AG09309 (cell line): ENCODE measurements at places on chromosomes 5 and 9.

GRCh38 chr9:88783711-88784083, 207.6 kb upstream of the S1PR3 start:
- no peak for DNase-seq

- DNase-seq = peak; percentile 21
Measured at GRCh38 chr9:81083854-81084512, 605.4 kb downstream of the TLE1 start.

- no peak for DNase-seq
Measured at GRCh38 chr5:1363160-1363559, 18.3 kb upstream of the CLPTM1L start.

GRCh38 chr5:64693636-64694035, 3.3 kb downstream of the SHISAL2B start:
- DNase-seq = no peak

DNA sequence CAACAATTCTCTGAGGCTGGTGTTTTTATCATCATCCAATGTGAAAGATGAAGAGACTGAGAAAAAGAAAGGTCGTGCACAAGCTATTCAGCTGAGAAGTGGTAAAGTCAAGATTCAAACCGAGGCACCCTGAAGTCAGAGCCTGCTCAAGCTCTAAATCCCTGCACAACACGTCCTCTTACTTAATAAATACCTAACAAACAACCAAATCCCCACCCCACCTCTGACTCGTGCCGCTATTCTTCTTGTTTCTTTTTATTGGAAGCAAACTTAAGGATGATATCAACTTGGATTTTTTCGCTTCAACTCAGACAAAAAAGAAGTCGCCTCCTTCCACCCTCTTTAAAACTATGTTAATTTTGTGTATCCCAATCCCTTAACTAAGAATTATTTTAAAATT, 140.2 kb downstream of the CEP120 start:
- DNase-seq = no peak

DNA sequence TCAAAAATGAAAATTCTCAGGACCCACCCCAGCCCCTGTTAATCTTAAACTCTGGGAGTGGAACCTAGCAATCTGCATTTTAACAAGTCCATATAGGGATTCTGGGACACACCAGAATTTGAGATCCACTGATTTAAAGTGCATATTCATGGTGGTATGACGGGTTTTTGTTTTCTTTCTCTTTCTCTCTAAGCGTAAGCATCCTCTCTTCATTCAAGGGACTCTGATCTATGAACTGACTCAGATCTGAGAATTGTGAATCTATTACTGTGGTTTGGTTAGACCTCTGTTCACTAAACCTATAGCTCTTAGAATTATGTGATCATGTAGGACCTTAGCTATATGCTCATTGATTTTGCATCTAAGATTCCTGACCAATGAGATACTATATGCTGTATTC, 565.2 kb downstream of the CCDC171 start:
- DNase-seq = no peak

DNA sequence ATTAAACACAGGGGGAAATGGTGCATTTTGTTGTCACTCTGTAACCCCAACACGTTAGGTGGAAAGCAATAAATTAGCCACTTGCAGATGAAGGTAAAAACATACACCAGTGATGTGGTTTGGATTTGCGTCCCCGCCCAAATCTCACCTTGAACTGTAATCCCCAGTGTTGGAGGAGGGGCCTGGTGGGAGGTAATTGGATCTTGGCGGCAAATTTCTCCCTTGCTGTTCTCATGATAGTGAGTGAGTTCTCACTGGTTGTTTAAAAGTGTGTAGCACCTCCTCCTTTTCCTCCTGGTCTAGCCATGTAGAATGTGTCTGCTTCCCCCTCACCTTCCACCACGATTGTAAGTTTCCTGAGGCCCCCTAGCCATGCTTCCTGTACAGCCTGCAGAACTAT, 17.2 kb downstream of the EPB41L4A start:
- no peak for DNase-seq

- DNase-seq = no peak
Measured at GRCh38 chr9:130837643-130838042, 2.6 kb downstream of the ABL1 start.

DNA sequence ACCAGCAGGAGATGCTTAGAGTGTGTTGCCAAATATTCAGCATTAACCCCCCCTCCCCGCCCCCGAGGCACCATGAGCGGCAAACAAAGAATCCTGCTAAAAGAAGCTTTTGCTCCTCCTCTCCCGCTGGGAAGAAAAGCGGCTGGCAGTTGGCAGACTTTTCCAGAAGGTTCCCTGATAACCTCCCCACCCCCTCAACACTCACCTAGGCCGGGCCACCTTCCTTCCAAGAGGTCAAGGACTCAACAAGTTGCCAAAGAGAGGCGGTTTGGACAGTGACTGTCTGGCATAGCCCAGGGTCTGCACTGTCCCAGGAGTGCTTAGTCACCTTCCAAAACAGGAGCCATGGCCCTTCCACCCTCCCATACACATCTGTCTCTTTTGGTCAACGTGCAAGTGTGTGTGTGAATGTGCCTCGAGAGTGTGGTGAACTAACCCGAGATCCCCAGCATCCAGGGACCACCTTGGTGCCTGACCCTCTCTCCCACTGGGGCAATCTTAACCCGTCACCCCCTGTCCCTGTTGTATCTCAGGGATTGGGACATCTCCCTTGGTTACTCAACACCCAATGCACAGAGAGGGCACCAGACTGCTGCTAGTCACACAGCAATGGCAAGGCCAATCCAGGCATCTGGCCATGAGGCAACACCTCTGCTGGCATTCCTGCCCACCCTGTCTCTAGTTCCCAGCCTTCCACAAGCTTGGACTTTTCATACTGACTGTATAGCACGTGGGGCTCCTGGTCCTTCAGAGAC, 18.9 kb downstream of the CAMK2A start:
- DNase-seq = no peak

DNA sequence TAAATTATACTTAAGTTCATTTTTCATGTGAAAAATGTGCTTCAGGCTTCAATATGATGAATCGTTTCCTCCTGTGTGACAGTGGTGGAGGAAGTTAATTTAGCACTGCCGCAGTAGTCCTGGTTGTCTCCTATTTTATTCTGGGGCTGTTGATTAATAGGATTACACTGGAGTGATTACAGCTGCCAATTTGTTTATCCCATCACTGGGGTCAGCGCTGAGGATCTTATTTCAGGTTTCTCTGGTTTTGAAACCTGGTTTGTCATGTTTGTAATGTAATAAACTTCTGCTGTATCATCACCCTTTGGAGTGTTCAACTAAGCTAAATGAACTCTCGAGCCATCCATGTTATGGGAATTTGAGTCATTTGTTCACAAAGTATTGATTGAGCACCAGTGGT, 241.7 kb upstream of the KCNN2 start:
- no peak for DNase-seq

GRCh38 chr9:88535226-88536022, 446 bp downstream of the NXNL2 start:
- no peak for DNase-seq

DNA sequence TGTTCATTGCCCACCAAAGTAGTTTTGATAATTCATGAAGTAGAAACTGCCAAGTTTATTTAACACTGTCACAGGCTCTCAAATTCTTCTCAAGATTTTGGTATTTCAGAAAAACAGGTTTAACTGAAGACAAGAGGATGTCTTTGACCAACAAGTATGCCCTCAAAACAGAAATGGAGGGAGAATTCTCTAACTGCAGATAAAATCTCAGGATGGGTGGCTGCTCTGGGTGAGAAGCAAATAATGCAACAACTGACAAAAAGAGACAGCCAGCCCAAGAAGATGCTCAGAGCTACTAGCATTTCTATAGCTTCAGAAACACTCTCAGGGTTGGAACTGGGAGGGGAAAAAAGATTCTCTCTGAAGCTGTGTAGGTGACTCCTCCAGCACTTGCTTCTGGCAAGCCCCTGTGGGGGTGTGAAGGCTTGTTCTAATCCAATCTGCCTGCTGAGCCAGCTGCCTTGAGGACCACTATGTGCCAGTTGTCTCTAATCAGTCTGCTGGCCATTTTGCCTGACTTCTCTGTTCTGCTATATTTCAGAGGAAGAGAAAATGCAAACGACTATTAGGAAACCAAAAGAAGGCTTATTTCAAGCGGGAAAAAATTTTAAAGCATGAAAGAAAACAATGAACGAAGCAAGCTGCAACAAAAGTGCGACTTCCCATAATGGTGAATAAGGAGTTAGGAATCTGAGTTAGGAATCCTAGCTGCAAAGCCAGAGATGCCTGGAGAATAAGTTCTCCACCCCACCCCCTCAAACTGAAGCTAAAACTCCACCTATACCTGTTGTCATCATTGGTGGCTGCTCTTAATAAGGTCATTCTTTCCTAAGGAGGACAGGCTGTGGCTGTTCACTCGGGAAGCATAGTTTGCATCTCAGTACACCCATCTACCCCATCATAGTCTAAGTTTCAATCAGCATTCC, 147.5 kb downstream of the GNAQ start:
- DNase-seq = no peak

DNA sequence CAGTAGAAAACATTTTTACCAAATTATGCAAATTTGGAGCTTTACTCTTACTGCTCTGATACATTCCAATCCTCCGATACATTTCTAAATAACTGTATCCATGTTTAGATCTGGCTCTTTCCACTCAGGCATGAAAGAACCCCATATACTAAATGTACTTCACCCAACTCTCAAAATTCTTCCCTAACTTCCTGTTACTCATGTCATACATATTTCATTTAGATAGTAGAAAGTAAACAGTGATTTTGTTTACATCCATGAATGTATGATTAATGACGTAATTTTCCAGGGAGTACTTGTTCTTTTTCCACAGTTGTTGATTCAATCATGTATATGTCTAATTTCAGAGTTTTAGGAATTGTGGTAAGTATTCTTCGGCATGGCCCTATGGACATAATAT, 1426.5 kb upstream of the C9orf72 start:
- no peak for DNase-seq

GRCh38 chr9:130414910-130415746, 29.6 kb upstream of the ASS1 start:
- DNase-seq = no peak

GRCh38 chr9:119802133-119802532, 432.9 kb upstream of the BRINP1 start:
- no peak for DNase-seq

GRCh38 chr5:174759091-174759490, 34.7 kb downstream of the MSX2 start:
- no peak for DNase-seq

DNA sequence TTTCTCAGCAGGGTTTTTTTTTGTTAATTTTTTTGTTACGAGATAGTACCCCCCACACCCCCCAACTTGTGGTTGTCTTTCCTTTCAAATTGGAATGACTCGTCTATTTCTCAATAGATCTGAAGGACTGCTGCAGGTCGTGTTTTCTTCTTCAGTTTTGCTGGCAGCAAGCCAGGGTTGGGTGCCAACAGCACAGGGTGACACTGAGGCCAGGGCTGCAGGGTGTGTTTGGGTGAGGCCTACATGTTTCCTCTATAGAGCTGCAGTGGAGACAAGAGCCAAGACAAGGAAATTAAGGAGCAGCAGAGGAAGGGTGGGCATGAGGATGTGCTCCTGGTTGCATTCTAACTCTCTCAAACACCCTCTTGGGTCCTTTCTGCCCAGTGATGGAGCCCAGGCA, 52.2 kb downstream of the NXNL2 start:
- DNase-seq = no peak

DNA sequence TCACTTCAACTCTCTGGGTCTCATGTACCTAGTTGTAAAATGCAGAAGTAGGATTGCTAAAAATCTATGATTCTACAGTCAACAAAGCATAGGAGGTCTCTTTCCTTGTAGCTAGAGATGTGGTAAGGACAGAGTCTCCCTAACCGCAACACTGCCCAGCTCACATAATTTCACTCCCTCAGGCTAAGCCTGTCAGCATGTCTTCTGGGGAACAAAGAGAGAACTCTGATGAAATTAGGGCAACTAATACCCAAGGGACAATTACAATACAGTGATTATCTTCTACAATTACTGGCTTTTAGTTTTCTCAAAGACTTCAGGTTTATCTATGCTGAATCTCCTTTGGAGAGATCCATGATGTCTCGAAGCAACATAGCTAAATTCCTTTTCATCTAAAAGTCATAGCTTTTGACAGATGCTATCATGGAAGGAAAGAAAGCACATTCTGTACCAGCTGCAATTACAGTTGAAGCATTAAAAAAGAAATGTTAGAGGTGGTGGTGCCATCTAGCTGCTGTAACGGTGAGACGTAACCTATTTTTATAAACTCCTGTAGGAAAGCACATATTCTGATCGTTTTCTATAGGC, 141.1 kb upstream of the TARS1 start:
- DNase-seq = no peak

DNA sequence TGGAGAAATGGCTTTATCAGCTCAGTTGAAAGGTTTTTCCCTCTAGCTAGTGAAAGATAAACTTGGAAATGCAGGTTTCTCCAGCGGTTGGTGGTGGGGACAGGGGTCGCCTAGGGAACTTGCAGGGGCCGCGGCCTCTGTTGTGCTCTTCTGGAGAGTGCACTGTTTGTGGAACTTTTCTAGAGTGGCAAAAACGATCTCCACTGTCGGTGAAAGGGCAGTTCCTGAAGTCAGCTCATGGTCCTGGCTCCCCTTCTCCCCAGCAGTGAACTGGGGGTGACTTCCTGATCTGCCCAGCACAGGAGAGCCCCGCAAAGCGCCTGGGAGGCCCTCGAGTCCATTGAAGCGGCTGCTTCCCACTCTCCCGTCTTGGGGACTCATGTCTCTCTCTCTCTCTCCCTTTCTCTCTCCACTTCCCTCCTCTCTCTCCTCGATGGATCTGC, 3.2 kb downstream of the IRX1 start:
- no peak for DNase-seq

GRCh38 chr9:110444911-110445310, 107.2 kb upstream of the TXNDC8 start:
- peak; percentile 84 for DNase-seq

GRCh38 chr5:161899590-161899989, 51.7 kb downstream of the GABRA1 start:
- no peak for DNase-seq

DNA sequence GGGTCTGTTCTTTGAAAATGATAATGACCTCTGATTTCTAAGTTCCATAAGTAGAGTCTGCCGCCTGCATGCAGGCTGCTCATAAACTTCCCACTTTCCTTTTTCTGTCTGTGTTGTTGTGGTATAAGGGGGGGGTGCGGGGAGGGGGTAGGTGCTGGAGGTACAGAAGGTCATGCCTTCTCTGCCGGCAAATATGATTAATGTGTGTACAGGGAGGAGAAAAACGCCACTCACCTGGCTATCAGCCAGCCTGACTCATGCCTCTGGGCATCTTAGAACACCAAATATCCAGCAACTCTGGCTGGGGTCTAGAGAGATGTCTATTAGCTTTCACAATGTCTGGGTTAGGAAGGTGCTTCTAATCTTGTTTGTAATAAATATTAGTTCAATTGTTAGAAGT, 128.3 kb downstream of the EFNA5 start:
- DNase-seq = peak; percentile 44

GRCh38 chr9:4986783-4987182, 1.7 kb downstream of the JAK2 start:
- DNase-seq = no peak

- DNase-seq = no peak
Measured at GRCh38 chr9:92160786-92161185, 45.6 kb upstream of the SPTLC1 start.

GRCh38 chr5:101977729-101978345, 318.2 kb downstream of the SLCO4C1 start:
- no peak for DNase-seq
